ENCODE measurements at places on chromosomes 4 and X. TPM values are rescaled to one million over a fixed set of nuclear protein-coding genes. Genes with fewer than 3 reads are reported as not detected.

PCDH11X gene
- total RNA-seq = 0.79 TPM

MAML3 gene
- total RNA-seq = 18.2 TPM

- no peak for DNase-seq
- H3K27me3 ChIP-seq = no peaks in the 10 kb centered on the region
- no peaks in the 10 kb centered on the region for H3K36me3 ChIP-seq
- peak overlapping the region; percentile 89 for H3K27ac ChIP-seq
These were observed 58.4 kb upstream of the CBR4 start for GRCh38 chr4:169068423-169068822.

DNA sequence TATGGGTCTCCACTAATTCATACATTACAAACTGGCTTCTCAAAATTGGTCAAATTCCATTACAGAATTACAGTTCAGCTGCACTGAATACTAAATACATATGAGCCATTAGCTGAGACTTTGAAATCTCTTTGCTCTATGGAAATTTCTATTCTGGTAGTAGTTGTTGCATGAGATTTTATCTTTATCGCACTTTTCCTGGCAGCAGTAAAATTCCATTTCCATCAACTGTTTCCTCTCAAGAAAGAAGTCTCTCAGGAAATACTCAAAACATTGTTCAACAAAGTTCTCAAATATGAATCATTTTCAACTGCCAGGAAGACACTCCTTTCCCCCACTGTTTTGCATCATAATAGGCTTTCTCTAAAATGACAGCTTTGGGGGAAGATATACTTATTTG lies 51.3 kb downstream of the ATP11C start:
- no peak overlapping the region for H3K4me3 ChIP-seq
- H3K4me1 ChIP-seq = no peaks in the 10 kb centered on the region
- no peak for DNase-seq
- H3K36me3 ChIP-seq = no peaks in the 10 kb centered on the region
- no peak overlapping the region for H3K27ac ChIP-seq

- H3K4me3 ChIP-seq = peak overlapping the region; percentile 54
- H3K27me3 ChIP-seq = peaks cover 82% of the 10 kb centered on the region
- H3K4me1 ChIP-seq = peaks cover 99% of the 10 kb centered on the region
- peak; percentile 74 for DNase-seq
- peak overlapping the region; percentile 85 for H3K27ac ChIP-seq
These were observed 764 bp downstream of the PDGFRA start for GRCh38 chr4:54229631-54230483.

DNA sequence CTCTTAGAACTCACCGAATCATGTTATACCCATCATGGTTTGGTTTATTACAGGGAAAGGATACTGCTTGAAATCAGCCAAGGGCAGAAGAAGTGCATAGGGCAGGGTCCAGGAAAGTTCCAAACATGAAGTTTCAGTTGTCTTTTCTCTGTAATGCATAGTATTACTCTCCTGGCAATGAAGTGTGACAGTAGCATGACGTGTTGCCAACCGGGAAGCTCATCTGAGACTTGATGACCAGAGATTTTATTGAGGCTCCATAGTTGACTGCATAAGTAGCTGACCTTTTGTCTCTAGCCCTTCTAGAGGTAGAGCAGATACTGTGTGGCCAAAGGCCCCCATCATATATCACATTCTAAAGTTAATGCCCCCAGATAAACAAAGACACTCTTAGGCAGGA lies 72.1 kb downstream of the BEND4 start:
- no peak overlapping the region for H3K27ac ChIP-seq
- no peaks in the 10 kb centered on the region for H3K4me1 ChIP-seq
- H3K27me3 ChIP-seq = no peaks in the 10 kb centered on the region
- no peak overlapping the region for H3K4me3 ChIP-seq

GPC3 gene
- 4.9 TPM for total RNA-seq

GRCh38 chr4:157838366-157838765 lies 334.5 kb downstream of the GASK1B start:
- H3K4me1 ChIP-seq = no peaks in the 10 kb centered on the region
- no peaks in the 10 kb centered on the region for H3K36me3 ChIP-seq
- DNase-seq = no peak
- H3K4me3 ChIP-seq = no peak overlapping the region
- no peaks in the 10 kb centered on the region for H3K27me3 ChIP-seq

- H3K4me1 ChIP-seq = no peaks in the 10 kb centered on the region
- no peaks in the 10 kb centered on the region for H3K27me3 ChIP-seq
- DNase-seq = no peak
- no peaks in the 10 kb centered on the region for H3K36me3 ChIP-seq
- H3K4me3 ChIP-seq = no peak overlapping the region
These were observed 2320.1 kb downstream of the ARAP2 start for GRCh38 chr4:33924239-33924638.

DCAF12L2 gene
- total RNA-seq = not detected

DNA sequence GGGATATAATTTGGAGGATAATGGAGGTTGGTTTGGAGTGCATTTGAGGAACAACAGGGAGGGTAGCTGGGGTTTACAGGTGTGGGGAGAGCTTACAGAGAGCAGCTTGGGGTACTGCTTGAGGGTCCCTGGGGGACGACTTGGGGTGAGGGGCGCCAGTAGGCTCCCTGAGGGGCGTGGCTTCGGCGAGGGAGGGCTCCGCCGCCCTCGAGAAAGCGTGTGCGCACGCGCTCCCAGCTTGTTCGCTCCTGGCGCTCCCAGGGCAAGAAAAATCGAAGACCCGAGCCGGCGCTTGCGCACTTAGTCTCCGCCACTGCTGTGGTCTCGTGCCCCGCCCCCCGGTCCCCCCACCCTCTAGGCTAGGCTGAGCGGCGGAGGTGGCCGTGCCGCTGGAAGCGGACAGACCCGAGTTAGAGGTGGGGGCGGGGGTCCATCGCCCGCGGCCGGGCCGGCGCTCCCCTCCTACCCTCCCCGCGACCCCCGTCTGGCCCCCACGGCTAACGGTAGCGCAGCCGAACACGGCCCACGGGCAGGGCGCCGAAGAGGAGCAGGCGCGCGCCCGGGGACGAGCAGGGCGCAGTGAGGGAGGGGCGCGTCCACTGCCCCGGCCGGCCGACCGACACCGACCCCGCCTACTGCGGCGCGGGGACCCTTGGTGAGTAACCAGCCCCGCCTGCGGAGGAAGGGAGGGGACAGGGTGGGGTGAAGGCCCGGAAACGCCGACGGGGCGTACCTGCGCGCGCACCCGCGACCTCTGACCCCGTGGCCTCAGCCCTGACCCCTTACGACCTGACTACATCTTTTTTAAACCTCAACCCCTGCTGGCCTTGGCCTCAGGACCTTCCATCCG lies 5.4 kb upstream of the CCDC120 start:
- H3K27ac ChIP-seq = peak overlapping the region; percentile 88
- H3K27me3 ChIP-seq = no peaks in the 10 kb centered on the region
- peaks cover 3% of the 10 kb centered on the region for H3K4me1 ChIP-seq

GRCh38 chr4:153785910-153786721 lies 2.8 kb downstream of the SFRP2 start:
- peaks cover 50% of the 10 kb centered on the region for H3K27me3 ChIP-seq
- H3K4me3 ChIP-seq = no peak overlapping the region
- peaks cover 32% of the 10 kb centered on the region for H3K4me1 ChIP-seq
- H3K27ac ChIP-seq = no peak overlapping the region

DNA sequence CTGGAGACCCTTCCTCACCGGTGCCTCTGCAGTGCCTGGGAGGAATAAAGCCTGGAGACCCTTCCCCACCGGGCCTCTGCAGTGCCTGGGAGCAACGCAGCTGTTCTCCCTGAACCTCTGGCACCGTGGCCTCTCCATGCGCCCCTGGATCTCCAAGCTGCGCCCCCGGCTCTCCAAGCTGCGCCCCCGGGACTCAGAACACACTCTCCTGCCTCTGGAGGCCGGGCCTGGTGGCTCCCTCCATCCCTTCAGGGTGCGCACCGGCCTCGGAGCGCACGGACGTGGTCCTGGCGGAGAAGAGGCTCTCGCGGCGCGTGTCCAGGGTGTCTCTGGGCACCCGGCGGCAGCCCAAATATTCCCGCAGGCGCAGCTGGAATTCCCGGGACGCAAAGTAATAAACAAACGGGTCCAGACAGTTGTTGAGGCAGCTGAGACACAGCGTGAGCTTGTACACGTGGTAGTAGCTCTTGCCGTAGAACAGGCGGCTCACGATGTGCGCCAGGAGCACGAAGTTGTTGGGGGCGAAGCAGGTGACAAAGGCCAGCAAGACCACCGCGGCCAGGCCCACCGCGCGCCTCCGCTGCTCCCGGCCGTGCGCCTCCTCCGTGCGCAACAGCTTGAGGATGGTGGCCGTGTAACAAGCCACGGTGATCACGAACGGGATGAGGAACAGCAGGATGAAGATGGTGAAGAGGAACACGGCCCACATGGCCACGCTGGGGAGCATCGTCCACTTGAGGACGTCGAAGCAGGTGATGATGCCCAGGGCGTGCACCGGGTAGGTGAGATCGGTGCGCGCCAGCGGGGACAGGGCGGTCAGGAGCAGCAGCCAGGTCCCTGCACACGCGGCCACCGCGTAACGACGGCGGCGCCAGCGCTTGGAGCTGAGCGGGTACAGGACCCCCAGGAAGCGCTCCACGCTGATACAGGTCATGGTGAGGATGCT lies 12.8 kb upstream of the ASMTL start:
- no peaks in the 10 kb centered on the region for H3K36me3 ChIP-seq
- H3K4me3 ChIP-seq = no peak overlapping the region
- peak; percentile 59 for DNase-seq
- H3K27ac ChIP-seq = no peak overlapping the region
- H3K27me3 ChIP-seq = peaks cover 47% of the 10 kb centered on the region

Measured in suprapubic skin (tissue), 4 donors.